Stimulated activated naive CD4-positive, alpha-beta T cell (primary cell): ENCODE measurements at places on chromosomes 2 and 18.

DNA sequence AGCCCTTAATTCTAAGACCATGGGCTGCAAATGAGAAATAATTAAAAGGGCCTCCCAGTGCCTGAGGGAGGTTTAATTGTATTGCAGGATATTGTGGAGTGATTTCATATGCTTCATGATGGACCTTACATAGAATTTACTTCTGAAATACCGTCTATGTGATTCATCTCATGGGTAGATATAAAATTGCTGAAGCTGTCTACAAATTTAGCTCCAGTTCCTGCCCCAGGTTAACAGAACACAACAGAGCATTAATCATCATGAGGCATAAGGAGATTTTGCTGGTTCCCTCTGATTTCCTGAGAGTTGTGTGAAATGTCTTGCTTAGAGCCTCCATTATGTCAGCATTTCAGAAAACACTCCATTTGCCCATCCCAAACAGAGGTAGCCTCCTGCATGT lies 770 bp downstream of the UPP2 start:
- no peak for DNase-seq

GRCh38 chr2:3785220-3785889 lies 82.0 kb downstream of the DCDC2C start:
- DNase-seq = no peak

- DNase-seq = no peak
Measured at GRCh38 chr2:33377048-33377447, 99.4 kb upstream of the RASGRP3 start.

- DNase-seq = no peak
Measured at GRCh38 chr2:230557065-230557464, 141.1 kb downstream of the SP100 start.

DNA sequence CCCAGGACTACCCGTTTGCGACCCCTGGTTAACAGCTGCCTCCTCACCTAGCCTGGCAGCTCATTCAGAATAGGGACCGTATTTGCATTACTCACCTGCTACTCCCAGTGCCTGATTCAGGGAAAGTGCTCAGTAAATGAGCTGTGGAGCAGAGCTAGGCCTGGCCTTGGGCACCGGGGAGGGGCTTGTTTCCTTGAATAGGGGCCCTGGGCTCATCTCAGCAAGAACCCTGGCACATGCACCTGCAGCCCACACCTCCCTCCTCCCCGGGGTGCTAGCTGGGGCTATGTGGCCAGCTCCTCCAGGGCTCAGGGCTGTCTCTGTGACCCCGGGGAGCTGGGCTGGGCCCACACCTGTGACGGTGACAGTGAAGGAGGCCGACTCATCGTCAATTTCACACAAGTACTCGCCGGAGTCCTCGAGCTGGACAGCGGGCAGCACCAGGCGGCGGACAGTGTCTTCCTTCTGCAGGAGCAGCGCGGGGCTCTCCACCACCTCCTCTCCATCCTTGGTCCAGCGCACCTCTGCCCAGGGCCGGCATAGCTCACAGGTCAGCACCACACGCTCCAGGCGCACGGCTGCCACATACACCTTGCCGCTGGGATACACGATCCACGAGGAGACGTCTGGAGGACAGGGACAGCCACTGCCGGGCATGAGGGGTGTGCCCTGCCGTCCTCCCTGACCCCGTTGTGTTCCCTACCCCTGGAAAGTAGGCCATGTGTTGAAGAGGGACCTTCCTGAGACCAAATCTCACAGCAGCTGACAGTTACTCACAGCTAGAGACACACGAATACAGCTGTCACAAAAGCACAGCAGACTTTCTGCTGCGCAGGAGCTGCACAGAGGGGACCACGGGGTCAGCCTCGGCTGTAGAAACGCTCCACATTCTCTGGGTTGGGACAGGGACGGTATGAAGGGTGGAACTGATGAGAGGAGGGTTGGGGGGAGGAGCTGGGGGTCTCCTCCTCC lies 9.0 kb downstream of the OBSL1 start:
- no peak for DNase-seq

DNA sequence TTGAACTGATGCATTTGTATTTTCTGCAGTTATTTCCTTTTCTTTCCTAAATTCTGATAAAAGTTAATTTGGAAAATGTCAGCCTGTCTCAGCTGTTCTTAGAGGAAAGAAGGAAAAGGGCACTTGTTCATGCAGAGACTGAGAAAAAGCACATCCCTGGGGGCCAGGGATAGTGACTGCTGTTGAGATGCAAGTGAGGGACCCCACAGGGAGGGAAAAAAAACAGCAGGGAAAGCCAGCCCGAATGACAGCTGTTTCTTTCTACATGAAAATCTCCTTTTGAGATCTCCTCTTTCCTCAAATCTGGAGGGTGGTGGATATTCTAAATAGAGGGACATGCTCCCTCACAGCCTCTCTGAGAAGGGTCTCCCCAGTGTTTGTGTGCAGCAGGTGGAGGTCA lies 14.0 kb upstream of the MTA3 start:
- DNase-seq = no peak

DNA sequence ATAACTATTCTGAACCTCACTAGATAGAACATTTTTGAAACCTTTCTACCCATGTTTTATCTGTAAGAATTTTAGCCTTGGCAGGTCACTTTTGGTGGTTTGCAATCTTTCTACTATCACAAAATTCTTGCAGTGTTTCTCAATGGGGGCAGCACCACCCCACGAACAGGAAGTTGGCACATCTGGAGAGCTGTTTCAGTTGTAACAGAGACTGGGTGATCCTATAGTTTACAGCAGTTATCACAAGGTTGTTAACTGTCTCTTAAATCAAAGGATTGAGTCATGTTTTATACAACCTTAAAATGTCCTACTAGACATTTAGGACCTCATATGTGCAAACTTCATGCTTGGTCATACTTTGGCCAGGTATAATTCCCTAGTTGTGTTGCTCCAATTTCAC lies 829.2 kb downstream of the ERBB4 start:
- no peak for DNase-seq

DNA sequence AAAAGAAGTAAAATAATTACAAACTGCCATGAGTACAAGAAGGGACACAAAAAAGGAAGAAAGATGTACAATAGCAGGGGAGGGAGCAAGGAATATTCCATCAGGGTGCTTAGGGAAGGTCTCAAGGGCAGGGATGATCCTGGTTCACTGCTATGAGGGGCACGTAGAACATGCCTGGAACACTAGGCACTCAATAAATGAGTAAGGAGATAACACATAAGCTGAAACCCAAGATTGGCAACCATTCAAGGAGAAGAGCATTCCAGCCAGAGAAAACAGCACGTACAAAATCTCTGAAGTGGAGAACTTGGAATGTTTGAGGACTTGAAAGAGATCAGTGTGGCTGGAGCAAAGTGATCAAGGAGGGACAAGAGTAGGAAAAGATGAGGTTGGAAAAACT lies 103.2 kb downstream of the FAM161A start:
- DNase-seq = no peak

DNA sequence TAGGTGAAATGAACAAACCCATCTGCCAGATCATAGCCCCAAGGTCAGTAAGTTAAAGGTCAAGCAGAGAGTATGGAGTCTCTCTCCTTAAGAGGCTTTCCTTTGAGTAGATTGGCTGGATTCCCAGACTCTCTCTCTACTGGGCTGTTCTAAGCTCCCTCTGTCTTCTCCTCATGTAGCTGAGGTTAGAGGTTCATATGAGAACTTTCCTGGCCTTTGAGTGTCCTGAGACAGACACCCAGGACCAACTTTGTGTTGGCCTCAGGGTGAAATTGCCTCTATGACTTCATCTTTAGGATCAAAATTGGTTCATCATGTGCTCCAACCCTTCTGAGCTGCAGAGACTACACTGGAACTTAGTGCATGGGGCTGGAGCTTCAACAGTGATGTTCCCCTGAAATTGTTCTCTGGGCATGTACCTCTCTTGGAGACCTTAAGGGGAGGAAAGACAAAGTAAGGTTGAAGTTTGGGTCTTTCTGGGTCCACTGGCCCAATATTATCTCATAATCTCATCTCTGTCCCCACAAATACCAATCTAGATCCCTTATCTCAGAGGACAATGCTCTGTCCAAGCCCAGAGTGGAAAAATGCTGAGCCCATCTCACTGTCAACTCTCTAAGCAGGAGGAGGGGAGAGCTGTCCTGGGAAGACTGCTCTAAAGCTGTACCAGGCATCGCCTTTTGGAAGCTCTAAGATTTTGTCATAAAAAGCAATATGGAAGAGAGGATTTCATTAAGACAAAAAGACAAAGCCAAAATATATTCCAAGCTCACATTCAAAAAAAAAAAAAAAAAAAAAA lies 177.3 kb upstream of the ARL4C start:
- DNase-seq = no peak

DNA sequence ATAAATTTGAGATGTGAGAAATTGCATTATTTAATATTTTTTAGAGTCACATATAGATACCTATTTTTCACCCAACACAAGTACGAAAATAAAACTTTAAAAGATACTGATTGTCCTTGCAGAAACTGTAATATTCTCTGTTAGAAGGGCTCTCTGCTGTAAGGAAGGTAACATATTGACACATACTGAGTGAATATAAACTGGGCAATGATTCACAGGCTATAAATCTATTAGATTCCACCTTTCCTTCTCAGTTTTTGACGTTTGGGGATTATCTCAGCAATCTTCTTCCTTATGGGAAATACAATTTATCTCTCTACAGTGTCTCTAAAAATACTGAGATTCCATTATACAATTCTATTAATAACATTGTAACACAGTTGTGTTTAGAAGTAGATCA lies 229.1 kb upstream of the MAP2 start:
- no peak for DNase-seq

- DNase-seq = no peak
Measured at GRCh38 chr2:81050580-81051095, 746.1 kb upstream of the LRRTM1 start.

GRCh38 chr2:40450796-40451430 lies 977 bp downstream of the SLC8A1 start:
- DNase-seq = no peak

- DNase-seq = no peak
Measured at GRCh38 chr18:32156855-32157254, 33.0 kb upstream of the MEP1B start.

- no peak for DNase-seq
Measured at GRCh38 chr2:101152272-101153076, 1.3 kb upstream of the TBC1D8 start.

GRCh38 chr2:65420712-65421431 lies 11.5 kb downstream of the SPRED2 start:
- DNase-seq = no peak

DNA sequence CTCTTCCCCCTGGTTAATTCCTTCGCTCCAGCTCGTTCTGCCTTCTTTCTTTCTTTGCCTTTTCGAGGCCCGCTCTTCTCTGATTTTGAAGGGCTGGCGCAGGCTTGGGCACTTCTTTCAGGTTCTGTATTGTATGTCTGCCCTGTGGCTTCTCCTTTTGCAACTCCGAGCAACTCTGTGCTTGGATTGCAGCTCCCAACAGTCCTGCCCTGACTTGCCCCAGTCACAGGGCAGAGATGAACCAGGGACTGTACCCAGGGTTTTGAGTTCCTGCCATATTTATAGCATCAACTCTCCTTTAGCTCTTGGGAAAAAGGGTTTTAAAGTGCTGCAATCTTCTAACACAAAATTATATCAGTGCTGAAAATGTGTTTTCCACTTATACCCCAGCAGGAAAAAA lies 31.1 kb upstream of the CD8A start:
- no peak for DNase-seq

- DNase-seq = no peak
Measured at GRCh38 chr2:86037795-86038192, 67.9 kb downstream of the POLR1A start.

GRCh38 chr2:239222312-239222660 lies 178.5 kb downstream of the HDAC4 start:
- DNase-seq = no peak

GRCh38 chr2:61172671-61173070 lies 10.7 kb downstream of the C2orf74 start:
- DNase-seq = no peak

- no peak for DNase-seq
Measured at GRCh38 chr2:235570256-235570655, 76.4 kb downstream of the AGAP1 start.

DNA sequence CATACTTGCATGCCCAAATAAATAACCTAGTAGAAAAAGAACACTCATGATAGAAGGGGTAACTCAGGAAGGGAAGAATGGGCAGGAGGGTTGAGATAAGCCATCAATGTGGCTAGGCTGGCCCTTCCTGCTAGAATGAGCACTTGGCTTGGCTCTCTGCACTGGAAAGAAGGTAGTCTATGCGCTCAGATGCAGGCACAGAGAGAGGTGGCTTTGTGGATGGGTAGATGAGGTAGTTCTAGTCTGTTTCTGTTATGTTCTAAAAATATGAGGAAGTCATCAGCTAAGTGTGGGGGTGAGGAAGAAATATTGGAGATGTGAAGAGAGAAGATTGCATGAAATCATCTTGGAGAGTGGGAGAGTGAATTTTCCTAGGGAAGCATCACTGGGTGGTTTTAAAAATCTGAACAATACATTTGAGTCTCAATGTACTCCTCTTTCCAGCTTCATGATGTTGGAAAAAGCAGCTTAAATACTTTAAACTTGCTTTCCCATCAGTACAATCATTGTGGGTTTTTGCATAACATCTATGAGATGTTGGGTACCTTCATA lies 357.1 kb downstream of the CNTNAP5 start:
- DNase-seq = no peak

GRCh38 chr2:127632592-127633489 lies 13.1 kb upstream of the GPR17 start:
- DNase-seq = no peak

- DNase-seq = no peak
Measured at GRCh38 chr18:44602380-44602779, 78.3 kb upstream of the SETBP1 start.

- no peak for DNase-seq
Measured at GRCh38 chr18:79939096-79939495, 12.4 kb downstream of the SLC66A2 start.

DNA sequence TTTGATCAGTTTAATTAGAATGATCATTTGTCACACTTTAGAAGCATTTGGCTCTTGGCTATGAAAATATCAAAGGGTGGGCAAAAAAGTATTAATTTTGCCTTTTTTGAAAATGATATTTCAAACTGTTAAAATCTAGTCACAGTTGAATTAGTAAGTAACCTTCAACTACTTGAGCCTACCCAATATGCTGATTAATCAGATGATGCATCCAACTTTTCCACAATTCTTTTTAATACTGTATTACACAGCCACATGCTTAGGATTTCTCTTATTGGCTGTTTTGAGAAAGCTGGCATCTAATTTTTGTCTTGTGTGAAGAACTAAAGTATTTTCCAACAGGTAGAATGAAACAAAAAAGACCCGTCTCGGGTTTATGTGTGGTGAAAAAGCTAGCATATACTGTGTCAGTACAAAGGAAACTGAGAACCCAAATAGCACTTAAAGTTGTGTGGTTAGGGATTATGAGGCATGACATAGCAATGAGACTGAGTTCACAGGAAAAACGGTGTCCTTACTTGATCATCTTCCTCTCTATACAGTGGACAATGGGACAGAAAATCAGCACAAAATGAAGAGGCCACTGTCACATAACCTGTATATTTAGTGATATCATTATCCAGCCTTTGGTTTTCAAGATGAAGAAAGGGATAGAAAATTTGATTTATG lies 11.7 kb downstream of the OSBPL6 start:
- no peak for DNase-seq

GRCh38 chr2:189131991-189132390 lies 47.6 kb downstream of the COL5A2 start:
- no peak for DNase-seq
